ENCODE measurements at places on chromosomes 2 and 18.
A peak's percentile ranks its signal among the peaks of the same experiment; 100 is the strongest.

- DNase-seq = no peak
These were observed 17.7 kb downstream of the TANK start for GRCh38 chr2:161177969-161178368.

GRCh38 chr2:66702301-66702700 is 267.4 kb downstream of the MEIS1 start:
- DNase-seq = no peak

GRCh38 chr18:35178260-35178659 is 62.6 kb upstream of the ZNF397 start:
- peak; percentile 55 for DNase-seq

DNA sequence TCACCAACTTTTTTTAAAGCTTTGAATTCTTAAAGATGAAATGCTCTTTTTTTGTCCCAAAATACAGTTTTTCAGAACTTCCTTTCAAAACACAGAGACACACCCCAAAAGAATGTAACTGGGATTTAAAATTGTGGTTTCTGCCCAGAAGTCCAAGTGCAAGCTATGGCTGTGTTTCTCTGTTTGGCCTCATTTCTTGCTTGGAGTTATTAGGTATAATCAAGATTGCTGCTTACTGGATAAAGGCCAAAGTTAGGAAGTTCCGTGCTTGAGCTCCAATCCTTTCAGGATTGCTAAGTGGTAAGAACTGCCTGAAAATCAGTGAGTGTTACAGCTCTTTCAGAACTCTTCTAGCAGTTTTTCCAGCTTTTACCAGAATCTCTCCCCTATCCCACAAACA is 16.9 kb downstream of the ZBTB7C start:
- no peak for DNase-seq

DNA sequence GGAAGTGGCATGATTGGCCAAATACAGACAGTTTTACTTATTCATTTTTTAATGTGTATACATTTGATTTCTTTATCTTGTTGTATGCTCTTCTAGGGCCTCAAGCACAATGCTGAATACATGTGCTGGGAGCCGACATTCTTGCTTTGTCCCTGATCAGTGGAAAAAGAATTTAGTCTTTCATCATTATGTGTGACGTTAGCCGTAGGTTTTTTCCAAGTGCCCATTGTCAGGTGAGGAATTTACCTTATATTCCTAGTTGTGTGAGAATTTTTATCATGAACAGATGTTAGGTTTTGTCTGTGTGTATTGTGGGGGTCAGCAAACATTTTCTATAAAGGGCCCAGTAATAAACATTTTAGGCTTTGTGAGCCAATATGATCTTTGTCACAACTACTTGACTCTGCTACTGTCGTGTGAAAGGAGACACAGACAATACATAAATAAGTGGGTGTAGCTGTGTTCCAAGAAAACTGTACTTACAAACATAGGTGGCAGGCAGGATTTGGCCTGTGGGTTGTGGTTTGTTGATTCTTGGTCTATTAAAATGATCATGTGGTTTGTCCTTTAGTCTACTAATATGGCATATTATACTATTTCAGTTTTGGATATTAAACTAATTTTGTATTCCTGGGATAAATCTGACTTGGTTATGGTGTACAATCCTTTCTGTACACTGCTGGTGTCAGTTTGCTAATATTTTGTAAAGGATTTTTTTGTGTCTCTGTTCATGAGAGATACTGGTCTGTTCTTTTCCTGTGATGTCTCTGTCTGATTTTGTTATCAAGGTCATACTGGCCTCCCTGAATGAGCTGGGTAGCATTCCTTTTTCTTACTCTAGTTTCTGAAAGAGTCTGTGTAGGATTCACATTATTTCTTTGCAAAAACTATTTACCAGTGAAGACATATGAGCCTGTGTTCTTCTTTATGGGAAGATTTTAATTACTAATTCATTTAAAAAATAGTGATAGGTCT is 132.2 kb upstream of the SMAD7 start:
- peak; percentile 25 for DNase-seq

- no peak for DNase-seq
These were observed 41.4 kb downstream of the CHST9 start for GRCh38 chr18:27143580-27144287.

- DNase-seq = no peak
These were observed 35.6 kb downstream of the BMP10 start for GRCh38 chr2:68835621-68836020.

GRCh38 chr2:68023904-68024303 is 38.9 kb downstream of the C1D start:
- no peak for DNase-seq
